ENCODE measurements at places on chromosomes 1 and 21.

GRCh38 chr1:22831729-22832413 lies 121.2 kb downstream of the EPHB2 start:
- peak; percentile 79 for DNase-seq

DNA sequence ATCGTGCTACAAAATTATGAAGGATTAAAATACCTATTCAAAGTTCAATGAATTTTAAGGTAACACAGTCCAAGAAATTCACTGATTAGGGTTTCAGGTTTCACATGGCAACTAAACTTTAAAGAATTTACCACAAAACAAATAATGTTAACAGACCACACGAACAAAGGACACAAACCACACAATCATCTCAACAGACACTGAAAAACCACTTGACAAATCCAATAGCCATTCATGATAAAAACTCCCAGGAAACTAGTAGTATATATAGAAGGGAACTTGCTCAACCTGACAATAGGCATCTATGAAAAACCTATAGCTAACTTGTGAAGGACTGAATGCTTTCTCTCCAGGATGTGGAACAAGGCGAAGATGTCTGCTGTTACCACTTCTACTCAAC lies 21.1 kb upstream of the SH2D5 start:
- DNase-seq: no peak

GRCh38 chr1:178639326-178639725 lies 85.7 kb upstream of the RALGPS2 start:
- no peak for DNase-seq

GRCh38 chr1:209823143-209824041 lies 4.4 kb upstream of the UTP25 start:
- peak; percentile 44 for DNase-seq

DNA sequence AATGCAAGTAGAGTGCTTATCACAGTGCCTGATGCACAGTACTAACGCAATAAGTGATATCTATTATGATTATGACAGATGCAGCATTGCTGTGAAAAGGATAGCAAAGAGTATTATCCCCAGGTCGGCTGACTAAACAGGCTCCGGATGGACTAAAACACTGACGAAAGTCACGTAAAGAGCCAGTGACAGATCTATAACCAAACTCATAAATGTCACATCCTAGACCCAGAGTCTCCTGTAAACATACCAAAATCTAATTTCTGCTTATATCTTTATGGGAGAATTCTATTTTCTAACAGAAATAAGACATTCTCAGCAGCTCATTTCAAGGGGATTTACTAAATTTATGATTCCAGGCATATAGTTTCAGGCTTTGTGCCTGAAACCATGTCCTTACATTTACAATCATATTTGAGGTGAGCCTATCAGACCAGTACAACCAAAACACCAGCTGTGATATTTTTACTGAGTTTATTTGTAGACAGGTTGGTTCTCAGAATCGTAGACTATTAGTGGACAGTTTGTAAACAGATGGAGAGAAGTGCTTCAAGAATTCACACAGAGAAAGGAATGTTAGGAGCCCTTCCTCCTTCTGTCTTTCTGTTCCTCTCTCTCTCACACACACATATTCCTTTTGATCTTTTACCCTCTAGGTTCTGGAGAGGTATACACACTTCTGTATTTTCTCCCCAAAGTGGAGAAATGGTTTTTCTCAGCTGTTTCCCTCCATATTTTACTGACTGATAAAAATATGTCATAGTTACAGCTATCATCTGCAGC lies 52.4 kb upstream of the WDR26 start:
- DNase-seq: peak; percentile 79

DNA sequence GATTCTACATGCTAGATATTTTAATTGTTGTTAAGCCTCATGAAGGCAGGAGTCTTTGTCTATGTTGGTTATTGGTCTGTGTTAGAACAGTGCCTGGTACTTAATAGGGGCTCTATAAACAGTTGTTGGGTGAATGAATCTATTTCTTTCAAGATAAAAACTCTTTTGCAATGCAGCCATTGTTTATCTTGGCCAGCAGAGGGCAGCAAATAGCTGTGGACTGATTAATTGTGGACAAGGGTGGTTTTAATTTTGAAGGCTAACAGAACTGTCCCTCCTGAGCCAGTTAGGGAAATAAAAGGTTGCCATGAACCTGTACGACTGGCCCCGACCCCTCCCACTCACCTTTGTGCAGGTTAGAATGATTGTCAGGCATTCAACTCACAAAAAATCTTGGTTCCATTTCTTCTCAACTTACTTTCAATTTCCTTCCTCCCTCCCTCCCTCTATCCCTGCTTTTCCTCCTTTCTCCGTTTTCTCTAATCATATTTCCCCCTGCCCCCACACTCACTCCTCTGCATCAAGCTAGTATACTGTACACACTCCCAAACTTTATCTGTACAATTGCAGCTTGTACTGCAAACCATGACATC lies 66.3 kb upstream of the DIRAS3 start:
- DNase-seq: peak; percentile 30

GRCh38 chr1:25802915-25803314 lies 2.9 kb downstream of the SELENON start:
- no peak for DNase-seq

- DNase-seq: no peak
Measured at GRCh38 chr1:153547560-153548551, 1.2 kb downstream of the S100A3 start.

DNA sequence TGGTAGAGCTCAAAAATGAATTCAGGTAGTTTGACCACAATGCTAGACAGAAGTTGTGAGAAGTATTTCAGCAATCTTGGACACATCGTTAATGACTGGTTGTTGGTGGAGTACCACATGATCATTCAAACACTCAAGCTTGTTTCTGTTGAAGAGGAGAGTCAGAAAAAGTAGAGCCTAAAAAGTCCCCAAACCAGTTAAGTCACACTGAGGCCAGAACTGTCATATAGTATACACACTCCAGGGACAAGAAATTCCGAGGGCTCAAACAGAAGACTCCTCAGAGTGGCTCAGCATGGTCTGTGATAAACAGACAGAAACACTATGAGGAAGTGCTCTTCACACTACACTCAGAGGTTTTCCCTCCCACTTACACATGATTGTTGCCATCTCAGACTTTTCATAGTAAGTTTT lies 5.8 kb downstream of the TRIM33 start:
- peak; percentile 71 for DNase-seq

GRCh38 chr1:11761988-11762406 lies at the start of gene C1orf167:
Gene C1orf167, plus strand, starts transcription at chr1:11762193. Its CDS starts 2,208 bp downstream, at chr1:11764401.
- DNase-seq: no peak

DNA sequence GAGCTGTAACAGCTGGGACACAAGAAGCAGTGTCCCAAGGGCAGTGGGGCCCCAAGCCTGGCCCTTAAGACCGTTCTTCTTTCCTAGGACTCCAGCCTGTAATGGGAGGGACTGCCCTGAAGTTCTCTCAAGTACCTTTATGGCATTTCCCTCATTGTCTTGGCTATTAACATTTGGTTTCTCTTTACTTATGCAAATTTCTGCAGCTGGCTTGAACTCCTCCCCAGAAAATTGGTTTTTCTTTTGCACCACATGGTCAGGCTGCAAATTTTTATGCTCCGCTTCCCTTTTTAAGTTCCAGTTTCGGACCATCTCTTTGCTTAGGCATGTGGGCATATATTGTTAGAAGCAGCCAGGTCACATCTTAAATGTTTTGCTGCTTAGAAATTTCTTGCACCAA lies 3.1 kb upstream of the MROH9 start:
- DNase-seq: peak; percentile 91

DNA sequence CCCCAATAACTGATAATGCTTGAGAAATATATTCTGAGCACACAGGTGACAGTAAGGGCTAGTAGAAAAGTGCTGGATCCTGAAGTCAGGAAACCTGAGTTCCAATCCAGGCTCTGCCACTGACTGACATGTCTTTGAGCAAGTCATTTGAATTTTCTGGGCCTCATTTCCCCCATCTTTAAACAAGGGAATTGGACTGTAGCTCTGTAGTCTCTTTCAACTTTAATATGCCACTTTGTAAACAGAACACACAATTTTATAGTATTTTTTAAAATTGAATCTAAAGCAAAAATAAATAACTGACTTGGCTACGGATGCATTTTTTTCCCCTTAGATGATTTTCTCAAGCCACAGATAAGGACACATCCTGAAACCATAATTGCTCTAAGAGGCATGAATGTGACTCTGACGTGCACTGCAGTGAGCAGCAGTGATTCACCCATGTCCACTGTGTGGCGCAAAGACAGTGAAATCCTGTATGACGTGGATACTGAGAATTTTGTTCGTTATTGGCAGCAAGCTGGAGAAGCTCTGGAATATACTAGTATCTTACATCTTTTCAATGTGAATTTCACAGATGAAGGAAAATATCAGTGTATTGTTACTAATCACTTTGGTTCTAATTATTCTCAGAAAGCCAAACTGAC lies 37.0 kb downstream of the LRIG2 start:
- DNase-seq: no peak

DNA sequence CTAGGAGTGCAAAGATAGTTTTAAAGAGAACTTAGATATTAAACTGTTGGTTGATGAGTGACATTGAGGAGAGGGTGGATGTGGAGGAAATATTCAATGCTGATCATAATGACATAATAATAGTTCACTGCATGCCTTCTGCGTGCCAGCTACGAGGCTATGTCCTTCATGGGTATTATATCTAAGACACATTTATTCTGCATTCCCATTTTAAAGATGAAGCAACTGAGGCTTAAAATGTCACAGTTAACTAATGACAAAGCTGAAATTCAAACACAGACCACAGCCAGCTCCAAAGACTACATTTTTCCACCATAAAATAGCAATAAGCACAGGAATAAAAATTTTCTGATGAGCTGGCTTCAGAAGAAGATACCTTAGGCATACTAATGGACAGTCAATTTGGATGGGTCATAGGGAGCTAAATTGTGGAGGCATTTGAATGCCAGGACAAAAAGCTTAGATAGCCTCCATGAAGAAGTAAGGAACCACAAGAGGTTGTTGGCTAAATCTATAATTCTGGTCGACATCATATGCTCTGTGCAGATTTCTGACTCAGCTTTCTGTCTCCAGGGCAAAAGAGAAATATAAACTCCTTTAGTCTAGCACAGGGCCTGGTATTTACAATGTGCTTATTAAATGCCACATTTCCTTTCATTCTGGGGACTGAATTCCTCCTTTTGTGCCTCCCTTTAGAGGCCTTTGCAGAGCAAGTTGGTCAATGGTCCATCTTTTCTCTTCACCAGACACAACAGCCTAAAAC lies 71.2 kb upstream of the NRIP1 start:
- DNase-seq: no peak

- DNase-seq: no peak
Measured at GRCh38 chr1:75999034-75999433, 66.8 kb upstream of the ASB17 start.

- peak; percentile 11 for DNase-seq
Measured at GRCh38 chr1:184419350-184420161, 32.7 kb downstream of the C1orf21 start.

- peak; percentile 92 for DNase-seq
Measured at GRCh38 chr21:45818276-45818903, 163.2 kb upstream of the COL6A1 start.

DNA sequence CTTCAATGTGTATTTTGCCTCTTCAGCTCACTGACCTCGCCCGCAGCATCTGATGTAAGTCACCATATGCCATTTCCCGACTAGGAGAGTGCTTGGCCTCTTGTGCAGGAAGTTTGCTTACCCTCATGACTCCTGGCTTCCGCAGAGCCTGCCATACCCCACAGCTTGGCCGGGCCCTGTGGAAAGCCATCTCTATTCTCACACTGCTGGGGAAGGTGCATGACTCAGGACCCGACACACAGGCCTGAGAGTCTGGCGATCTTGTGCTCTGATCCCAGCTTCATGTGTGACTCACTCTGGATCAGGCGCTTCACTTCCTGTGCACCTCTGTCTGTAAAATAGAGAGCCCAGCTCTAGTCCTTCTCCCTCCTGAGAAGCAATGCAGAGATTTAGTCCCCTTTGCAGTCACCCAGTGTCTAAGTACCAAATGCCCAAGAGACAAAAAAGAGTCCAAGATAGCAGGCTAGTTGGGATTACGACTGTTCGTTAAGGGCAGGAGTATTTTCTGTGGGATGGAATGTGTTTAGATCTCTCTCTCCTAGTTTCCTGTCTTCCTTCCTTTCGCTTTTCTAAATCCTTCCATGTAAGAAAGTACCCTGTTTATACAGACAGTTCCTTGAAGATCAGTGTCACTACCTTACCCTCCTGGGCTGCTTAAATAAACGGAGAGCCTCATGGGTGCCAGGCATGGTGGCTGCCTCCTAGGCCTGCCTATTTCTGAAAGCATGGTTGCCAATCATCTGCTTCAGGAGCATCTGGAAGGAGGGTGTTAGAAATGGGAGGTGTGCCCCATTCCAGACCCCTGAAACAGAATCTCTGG lies 62.8 kb upstream of the KIF26B start:
- no peak for DNase-seq

GRCh38 chr1:105368446-105368845 lies 1618.7 kb downstream of the AMY1C start:
- DNase-seq: no peak

DNA sequence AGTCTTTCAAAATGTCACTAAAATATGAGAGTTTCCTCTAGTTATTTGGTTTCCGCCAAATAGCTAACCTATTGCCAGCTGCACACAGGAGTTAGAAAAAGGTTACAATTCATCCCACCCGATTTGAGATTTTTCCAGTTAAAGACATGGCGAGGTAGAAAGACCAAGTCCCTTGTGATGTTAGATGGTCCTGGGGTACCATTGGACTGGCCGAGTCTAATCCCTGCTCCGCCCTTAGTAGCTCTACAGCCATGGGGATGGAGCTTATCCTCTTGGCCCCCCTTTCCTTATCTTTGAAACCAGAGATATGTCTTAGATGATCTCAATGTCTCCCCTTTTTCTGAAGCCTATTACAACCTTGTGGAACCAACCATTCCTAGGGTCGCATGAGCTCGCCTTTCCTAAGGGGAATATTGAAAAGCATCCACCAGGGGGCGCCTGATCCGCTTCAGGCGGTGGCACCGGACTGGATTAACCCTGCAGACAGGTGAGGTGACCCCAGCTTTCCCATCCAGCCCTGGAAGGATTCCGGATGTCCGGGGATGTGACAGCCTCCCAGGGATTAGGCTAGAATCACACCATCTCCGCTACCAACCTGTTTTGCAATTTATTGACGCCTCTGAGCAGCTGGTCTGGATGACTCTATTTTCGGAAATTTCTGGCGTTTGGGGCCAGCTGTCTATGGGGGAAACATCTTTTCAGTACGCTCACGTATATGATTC lies 68.3 kb upstream of the SIM2 start:
- DNase-seq: peak; percentile 5

Data from MV-4-11 (cell line).